Thymus (tissue), 14 donors: ENCODE measurements at places on chromosomes 7 and 10.

- DNase-seq: no peak
Observed at GRCh38 chr10:36880898-36881297, 244.5 kb upstream of the ANKRD30A start.

GRCh38 chr10:80552151-80552646 is 14.5 kb downstream of the SH2D4B start:
- no peak for DNase-seq

DNA sequence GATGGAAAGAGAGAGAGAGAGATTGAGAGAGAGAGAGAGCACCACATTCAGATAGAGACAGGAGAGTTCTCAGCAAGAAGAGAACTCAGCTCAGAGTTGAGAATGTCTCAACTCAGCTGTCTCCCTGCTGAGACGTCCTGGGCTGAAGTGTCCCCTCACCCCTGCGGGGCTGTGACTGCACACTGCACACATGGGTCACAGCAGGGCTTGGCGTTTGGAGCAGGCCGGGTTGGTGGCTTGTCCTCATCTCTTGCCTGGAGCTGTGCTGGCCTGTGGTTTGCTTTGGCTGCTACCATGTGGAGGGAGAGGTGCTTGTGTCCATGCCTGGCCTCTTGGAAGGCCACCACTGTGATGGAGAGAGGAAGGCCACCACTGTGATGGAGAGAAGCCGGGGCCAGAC is 167.9 kb downstream of the RNF216 start:
- no peak for DNase-seq

DNA sequence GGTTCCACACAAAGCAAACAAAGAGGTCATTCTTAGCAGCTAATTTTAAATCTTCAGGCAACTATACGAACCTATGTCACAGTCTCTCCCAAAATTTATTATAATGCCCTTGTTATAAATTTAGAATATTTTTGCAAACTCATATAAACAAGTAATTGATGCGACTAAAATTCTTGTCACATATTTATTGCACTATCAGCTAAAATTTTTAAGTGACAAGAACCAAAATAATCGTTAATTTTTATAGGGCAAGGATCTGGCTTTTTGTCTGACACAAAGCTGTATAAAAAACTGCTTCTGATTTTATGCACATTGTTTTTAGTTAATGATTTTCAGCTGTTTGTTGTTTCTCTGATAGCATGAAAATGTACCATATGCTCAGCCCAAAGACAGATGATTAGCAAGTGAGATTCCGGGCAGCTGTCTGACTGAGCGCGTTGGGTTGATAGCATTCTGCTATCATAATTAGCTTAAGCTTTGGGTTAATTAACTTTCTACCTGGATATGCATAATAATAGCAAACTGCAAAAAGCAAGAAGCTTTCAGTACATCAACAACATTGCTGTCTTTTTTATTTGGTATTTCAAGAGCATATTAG is 136.0 kb downstream of the MGMT start:
- DNase-seq: no peak

- no peak for DNase-seq
Observed at GRCh38 chr7:49714182-49714581, 59.3 kb upstream of the VWC2 start.

- DNase-seq: no peak
Observed at GRCh38 chr10:95784279-95784913, 28.4 kb downstream of the ENTPD1 start.

- no peak for DNase-seq
Observed at GRCh38 chr7:88289564-88290025, 17.1 kb downstream of the STEAP4 start.
